ENCODE measurements at places on chromosomes 4 and X.

DNA sequence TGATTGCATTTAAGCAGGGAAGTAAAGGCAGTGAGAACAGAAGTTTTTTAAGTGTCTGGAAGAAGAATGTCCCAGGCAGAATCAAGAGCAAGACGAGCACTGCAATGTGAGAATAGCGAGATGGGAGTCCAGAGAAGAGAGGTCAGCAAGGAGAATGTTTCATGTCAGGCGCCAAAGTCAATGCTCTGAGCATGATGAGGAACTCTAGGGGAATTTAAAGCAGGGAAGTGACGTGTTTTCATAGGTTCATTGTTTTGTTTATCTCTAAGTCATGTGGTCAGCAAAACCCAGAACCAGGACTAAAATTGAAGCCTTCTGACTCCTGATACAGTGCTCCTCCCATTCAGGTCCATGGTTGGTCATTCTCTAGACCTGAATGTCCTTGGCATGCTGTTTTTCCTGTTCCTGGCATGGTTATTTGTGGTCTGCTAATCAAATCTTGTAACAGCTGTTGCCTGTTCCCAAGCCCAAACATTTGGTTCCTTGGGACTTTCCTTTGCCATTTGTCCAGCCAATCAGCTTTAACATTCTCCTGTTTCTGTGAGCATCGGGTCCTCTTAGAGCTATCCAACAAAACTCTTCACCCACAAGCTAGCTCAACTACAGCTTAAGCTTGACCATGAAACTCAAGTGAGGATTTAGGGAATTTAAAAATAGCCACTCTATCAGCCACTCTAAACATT, 37.7 kb downstream of the PTCHD1 start:
- DNase-seq = no peak

DNA sequence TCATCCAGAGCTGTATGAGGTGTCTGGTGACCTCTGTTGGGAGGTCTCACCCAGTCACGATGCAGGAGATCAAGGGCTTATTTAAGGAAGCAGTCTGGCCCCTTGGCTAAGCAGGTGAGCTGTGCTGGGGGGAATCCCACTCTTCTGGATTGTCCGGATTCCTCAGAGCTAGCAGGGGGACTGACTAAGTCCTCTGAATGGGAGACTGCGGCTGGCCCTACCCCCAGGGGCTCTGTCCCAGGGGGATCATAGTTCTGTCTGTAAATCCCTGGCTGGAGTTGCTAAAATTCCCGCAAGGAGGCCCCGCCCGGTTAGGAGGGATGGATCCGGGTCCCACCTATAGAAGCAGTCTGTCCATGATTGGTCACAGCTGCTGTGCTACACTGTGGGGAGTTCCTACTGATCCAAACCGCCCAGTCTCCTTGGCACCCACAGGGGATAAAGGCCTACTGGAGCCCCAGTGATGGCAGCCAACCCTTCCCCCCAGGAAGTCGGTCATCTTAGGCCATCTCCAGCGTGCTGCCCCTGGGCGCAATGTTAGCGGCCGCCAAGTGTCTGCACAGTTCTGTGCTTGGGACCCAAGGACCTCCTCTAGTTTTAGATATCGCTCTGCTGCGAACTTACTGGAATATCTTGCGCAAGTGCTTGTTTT, 118.2 kb upstream of the KLF8 start:
- no peak for DNase-seq

DNA sequence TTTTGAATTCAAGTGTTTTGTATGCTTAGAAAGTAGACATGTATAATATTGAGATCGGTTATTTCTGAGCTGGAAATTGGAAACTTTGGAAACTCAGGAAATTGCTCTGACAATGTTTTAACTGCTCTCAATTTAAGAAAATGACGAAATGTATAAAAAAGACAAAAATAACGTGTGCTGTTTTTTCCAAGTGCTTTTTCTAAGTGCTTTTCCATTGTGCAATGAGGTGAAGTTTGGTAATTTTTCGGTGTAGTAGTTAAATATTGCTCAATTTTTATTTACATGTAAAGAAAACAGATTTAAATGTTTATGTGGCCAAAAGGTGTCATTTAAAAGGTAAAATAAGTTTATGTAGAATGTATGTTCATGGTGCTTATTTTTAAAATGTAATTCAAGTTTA, 39.4 kb upstream of the RHOH start:
- DNase-seq = no peak

DNA sequence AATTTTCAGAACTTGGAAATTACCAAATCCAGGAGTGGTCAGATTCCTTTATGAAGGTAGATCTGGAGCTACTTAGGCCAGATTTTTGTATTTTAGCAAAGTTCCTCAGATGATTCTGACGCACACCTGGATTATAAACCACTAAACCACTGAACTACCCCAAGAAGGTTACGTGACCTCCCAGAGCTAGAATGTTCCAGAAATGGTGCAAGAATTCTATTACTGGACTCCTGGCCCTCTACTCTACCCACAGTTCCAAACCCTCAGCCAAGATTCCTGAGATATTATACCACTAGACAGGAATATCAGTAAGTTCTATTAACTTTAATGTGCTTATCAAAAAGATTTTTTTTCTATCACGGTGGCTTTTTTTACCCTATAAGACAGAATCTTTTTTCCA, 67.1 kb downstream of the ABCG2 start:
- no peak for DNase-seq

GRCh38 chrX:54891573-54891972, 29.1 kb upstream of the TRO start:
- DNase-seq = no peak

DNA sequence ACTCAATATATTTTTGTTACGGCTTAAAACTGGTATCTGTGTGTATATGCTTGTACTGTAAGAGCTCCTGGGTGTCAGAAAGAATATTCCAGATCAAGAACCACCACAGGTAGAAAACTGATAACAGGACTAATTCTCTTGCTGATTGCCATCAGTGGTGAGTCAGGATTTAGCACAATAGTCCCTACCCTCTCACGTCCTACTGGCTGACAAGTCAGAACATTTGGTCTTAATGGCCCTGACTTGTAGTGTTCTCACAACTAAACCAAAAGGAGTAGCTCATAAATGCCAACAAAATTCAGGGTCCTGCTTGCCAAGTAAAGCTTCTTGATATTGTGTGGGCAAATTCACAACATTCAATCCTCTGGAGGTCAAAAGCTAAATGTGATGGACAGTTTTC, 105.2 kb upstream of the MAB21L2 start:
- DNase-seq = no peak

DNA sequence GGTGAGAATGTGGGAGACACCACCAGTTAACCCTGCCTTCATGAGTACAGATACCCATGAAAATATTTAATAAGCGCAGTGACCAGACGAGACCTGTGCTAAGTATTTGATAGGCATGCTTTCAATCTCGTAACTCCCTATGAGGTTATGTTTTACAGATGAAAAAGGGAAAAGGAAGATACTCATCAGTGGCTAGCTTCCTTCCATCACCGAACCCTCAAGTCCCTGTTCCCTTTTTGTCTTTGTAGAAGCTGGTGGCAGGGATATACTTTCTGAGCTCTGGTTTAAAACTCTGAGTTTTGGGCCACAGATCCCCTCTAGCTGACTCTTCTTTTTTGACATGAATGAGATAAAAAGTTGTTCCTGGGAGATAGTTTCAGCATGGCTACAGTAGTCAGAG, 26.3 kb downstream of the AFF1 start:
- DNase-seq = no peak

GRCh38 chr4:184053434-184053833, 148.3 kb downstream of the STOX2 start:
- DNase-seq = no peak

DNA sequence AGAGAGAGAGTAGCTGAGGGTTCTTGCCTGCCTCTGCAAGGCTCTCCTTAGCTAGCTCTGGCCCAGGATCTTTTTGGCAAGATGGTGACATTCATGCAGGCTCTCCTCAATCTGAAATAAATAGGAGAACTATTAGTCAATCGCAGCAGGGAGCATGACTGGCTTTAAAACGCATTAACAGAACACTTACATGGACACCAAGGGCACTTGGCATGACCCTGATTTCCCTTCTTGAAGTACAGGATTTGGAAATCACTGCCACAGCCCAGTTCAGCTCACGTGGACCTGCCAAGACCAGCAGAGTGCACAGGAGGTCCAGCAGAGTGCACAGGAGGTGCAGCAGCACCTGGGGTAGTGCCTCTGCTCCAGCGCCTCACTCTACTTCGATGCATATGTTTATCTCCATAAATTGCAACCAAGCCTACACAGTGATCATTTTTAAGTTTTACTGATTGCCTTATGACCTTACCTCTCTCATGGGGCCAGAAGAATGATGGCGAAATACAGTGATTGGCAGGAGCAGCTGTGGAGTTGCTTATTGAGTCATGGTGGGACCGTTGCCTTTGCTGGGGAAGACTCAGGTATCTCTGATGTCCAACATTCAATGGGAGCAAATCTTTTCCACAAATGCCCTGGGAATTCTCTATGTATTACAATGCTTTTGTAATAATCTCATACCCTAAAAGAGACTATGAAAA, 122.4 kb downstream of the SYNPO2 start:
- no peak for DNase-seq

DNA sequence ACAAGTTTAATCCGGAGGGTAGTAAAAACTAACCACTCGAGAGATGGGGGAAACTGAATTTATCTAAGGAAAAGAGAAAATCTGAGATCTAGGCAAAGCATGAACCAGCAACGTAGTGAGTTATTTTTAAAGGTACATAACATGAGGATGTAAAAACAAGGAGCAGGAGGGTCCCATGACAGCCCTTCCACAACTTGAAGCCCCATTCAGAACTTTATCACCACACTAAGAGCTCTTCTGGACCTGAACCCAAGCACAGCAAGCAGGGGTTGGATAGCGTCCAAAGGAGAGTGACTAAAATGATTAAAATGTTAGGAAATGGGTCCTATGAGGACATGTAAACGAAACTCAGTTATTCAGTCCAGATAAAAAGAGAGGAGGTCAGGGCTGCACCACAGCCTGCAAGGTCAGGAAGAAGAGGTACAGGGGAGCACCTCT, 16.2 kb downstream of the SH3RF1 start:
- DNase-seq = no peak

DNA sequence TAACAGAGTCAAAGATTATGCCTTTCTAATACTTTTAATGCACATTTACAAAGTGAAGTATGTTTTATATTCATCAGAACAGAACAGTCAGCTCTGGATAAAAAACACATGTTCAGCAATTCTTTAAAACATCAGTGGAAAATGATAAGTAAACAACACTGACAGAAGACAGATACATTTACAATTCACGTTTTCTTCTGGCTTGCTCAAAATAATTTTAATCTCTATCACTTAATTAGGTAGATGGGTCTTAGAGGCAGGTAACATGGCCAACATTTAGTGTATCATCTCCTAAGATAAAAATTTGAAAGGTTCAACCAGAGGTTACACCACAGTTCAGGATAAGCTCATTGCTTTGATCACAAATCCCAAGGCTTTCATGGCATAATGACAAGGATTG, 156.8 kb upstream of the MAB21L2 start:
- DNase-seq = no peak

DNA sequence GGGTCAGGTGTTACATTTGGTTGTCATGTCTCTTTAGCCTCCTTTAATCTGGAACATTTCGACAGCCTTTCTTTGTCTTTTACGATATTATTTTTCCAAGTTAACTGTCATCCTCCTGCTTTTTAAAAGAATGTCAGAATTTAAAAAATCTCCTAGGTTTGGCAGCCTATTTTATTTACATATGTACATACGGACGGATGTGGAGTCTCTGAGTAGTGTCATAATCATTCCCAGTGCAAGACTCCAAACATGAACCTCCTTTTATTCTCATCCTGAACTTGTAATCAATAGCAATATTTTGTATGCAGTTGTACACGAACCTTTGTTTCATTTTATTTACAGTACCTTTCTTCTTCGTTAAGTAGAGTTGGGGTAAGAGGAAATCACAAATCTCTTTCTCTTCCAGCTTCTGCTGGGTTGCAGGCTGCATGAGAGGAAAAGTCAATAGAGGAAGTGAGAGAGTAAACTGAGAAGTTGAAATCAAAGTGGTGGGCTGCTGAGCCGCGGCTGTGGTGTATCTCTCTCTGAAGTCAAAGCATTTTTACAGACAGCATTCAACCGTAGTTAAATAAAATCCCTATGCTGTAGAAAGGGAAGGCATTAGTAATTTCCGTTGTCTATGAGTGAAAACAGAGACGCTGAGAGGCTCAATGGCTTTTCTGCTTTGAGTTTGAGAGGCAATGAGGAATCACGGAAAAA, 53.9 kb upstream of the RPS6KA3 start:
- DNase-seq = no peak

DNA sequence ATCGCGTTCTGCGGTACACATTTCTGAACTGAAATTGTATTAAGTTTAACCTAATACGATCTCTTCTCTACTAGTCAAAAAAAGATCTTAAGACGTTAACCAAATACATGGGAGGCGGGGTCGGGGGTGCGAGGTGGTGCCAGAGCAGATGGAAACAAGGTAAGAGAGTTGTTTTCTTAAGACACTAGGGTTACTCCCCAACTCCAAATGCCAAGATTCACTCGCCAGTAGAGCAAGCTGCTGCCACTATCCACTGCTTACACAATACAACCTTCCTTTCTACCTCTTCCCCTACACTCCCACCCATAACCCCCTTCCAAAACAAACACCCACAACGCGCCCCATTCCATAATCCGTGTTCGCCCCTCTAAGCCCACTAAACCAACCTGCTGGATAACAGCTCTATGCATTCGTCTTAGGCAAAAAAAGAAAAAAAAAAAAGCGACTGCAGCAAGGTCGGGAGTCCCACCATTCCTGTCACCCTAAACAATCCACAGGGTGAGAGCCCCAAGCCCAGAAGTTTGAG, 1.3 kb downstream of the LCORL start:
- DNase-seq = no peak

GRCh38 chr4:162705130-162705803, 461.4 kb downstream of the NAF1 start:
- no peak for DNase-seq

GRCh38 chr4:1338752-1339414, 8.1 kb upstream of the UVSSA start:
- DNase-seq = no peak

DNA sequence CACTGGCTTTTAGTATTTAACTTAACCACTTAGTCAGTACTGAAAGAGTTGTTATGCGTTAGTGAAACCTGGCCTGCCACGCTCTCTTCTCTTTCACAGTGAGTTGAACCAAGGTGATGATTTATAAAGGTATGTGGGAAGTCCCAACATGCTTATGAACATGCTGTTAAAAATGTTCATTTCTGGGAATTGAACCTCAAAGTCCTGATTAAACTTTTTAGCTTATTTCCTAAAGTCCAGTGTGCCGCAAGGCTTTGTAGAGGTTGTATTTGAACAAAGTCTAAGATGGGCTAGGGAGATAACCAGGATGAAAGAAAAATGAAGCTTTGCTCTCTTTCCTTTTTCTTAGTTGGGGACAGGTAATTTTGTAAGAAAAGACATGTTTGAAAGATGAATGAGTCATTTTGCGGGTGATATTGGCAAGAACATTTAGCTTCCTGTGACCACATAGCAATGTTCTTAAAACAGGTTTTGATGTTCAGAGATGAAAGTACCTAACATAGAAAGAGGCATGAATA, 270.3 kb downstream of the DTHD1 start:
- no peak for DNase-seq

All from activated T-helper 1 cell treated with anti-CD3 and anti-CD28 coated beads, Interleukin-2, amount 50 U/mL, for 16 hours (primary cell).